ENCODE measurements at places on chromosomes 1 and 21. TPM values are rescaled to one million over a fixed set of nuclear protein-coding genes. Genes with fewer than 3 reads are reported as not detected.

The TDRD10 gene
- 4.9 TPM for total RNA-seq

The C1QB gene
- 287 TPM for total RNA-seq

The UBASH3A gene
- 6.4 TPM for total RNA-seq

The KIF26B gene
- total RNA-seq: 0.49 TPM

The BRDT gene
- not detected for total RNA-seq

GRCh38 chr1:220786337-220787068 is at the start of gene MTARC1:
Gene MTARC1, plus strand, starts transcription at chr1:220786913. Its CDS starts 32 bp downstream, at chr1:220786945.
- H3K4me3 ChIP-seq: peak within 1 kb of the TSS; percentile 60
- H3K4me1 ChIP-seq: peaks cover 20% of the 10 kb centered on the region
- no peak for DNase-seq

DNA sequence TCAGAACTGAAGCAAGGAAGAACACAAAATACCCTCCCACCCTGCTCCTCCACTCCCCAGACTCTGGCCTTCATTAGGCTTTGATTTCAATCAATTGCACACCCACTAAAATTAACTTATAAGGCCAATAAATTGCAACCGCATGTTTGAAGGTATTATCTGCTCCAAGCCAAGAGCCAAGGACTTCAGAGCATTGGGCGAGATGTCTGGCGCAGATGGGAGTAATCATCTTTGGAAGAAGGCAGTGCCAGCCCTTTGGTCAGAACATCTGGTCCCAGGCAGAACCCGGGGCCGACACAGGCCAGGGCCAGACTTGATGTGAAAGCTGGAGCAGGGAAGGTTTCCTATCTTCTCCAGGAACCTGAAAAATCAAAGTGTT is 60.0 kb downstream of the SLC66A1 start:
- H3K27ac ChIP-seq: peak overlapping the region; percentile 87
- no peak for DNase-seq
- H3K4me3 ChIP-seq: no peak overlapping the region
- peaks cover 93% of the 10 kb centered on the region for H3K4me1 ChIP-seq

DNA sequence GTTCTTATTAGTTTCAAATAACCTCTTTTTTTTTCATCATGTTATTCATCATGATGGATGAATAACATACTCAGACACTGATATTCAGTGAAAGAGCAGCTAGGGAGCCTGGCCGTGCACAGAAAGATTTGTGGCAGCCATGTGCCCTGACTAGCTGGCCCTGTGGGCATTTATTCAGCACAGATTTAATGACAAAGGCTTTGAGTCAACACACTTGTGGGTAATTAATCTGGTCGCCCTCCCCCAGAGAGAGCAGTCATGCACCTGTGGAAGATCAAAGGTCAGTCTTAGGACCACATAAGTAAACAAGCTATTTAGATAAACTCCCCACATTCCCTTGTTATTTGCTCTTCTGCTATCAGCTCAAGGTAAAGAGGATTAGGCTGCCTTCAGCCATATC is 153.2 kb upstream of the HMCN1 start:
- no peaks in the 10 kb centered on the region for H3K4me1 ChIP-seq
- H3K4me3 ChIP-seq: no peak overlapping the region
- no peak for DNase-seq

DNA sequence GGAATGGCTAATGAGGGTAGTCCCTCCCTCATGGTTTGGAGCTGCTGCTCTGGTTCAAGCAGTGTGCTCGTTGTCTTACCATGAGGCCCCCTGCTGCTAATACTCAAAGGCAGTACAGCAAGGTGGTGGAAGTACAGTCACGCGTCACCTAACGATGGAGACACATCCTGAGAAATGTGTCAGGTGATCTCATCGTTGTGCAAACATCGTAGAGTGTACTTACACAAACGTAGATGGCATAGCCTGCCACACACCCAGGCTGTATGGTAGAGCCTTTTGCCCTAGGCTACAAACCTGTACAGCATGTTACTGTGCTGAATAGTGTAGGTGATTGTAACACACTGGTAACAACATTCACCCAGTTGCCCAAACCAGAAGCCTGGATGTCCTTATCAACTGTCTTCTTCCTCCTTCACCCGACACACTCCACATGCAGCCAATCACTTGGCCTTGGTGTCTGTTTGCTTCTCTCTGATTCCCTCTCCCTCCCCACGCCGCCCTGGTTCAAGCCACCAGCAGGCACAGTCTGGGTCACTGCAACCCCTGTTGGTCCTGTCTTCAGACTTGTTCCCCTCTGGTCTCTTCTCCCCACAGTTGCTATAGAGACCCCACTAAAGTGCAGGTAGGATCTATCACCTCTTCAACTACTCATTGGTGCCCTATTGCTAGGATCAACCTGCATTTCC is 6.0 kb upstream of the KCNA2 start:
- no peak overlapping the region for H3K27ac ChIP-seq
- H3K27me3 ChIP-seq: no peaks in the 10 kb centered on the region
- no peak for DNase-seq
- no peak overlapping the region for H3K4me3 ChIP-seq

DNA sequence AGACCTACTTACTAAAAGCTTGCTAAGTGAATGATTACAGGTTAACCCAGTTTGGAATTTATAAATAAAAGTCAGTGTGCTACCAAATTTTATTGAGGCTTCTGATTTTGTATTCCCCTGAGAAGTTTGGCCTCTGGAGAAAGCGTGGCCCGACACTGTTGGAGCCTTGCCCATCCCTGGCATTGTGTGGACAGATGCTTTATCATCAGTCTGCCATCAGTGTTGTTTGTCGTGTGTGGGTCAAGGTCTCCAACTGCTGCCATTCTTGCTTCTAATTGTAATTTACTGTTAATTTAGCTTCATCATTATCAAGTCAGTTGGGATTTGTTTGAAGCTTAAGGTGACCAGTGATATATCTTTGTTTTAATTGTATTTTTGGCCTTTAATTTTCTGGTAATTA is 62.0 kb upstream of the LPGAT1 start:
- H3K4me1 ChIP-seq: no peaks in the 10 kb centered on the region
- no peak for DNase-seq
- no peaks in the 10 kb centered on the region for H3K27me3 ChIP-seq
- no peaks in the 10 kb centered on the region for H3K36me3 ChIP-seq
- no peak overlapping the region for H3K27ac ChIP-seq
- no peak overlapping the region for H3K4me3 ChIP-seq

DNA sequence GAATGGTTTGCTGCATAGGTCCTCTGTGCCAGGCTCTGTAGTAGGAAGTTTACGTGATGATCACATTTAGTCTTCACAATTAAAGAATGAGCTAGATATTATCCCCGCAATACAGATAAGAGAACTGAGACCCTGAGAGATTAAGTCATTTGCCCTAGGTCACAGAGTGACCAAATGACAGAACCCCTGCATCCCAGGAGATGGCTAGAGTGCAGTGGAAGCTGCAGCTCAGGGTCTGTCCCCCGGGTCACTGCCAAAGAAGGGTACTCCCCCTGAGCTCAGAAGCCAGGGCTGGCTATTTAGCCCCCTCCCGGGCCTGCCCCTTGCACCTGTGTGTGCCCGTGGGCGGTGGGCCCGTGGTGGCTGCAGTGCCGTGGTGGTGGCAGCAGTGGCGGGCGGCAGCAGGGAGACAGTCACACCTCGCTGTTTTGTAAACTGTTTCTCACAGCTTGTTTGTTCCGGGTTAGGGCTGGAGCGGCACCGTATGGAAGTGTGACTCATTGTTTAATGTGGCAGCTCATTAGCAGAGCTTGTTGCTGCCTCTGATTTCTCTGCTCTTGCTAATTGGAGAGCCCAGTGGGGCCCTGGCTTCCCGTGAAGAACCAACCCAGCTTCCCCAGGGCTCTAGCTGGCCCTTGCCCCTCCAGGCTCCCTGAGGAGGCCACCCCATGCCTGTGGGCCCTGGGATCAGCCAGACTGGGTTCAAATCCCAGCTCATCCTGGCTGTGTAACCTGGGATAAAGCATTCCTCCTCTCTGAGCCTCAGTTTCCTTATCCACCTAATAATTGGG is 19.3 kb upstream of the FOXO6 start:
- H3K4me3 ChIP-seq: no peak overlapping the region
- peak; percentile 52 for DNase-seq
- H3K27ac ChIP-seq: no peak overlapping the region
- no peaks in the 10 kb centered on the region for H3K4me1 ChIP-seq

DNA sequence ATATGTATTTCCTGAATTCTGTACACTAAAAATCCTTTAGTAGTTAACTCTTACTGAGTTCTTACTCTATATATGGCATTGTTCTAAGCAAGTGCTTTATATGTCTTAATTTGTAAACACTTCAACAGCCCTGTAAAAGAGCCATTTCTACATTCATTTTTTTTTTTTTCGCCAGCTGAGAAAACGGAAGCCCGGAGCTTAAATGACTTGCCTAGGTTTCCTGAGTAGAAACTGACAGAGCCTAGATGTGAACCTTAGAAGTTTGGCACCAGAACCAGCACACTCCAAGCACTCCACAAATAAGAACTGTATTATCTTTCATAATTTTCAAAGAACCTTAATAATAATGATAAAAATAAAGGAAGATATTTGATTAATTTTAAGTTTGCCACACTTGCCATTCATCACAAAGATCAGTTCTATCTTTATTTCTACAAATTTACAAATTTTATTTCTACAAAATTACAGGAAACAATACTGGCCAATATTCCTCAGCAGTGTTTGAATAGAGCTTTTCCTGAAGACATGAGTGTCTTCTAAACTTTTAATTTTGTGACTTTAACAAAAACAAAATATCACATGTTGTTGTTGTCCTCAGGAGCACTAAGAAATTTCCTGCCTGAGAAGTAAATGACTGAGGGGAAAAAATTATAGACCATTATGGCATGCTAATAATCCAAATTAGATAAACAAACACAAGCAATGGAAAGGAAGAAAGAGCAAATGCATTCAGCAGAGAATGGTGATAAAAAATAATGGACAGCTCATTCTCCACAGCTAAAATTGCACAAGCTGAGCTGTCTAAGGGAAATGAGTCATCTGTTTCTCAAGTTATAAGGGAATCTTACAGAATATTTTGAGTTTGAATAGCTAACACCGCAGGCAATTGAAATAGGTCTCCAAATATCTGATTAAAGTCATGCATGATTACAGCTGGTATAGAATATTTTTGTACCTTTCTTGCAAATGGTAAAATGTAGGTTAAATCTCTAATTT is 71.2 kb downstream of the DPYD start:
- H3K4me3 ChIP-seq: no peak overlapping the region
- peaks cover 7% of the 10 kb centered on the region for H3K4me1 ChIP-seq
- H3K27ac ChIP-seq: no peak overlapping the region
- no peaks in the 10 kb centered on the region for H3K27me3 ChIP-seq
- H3K36me3 ChIP-seq: no peaks in the 10 kb centered on the region

GRCh38 chr1:78044796-78045562 is 787 bp upstream of the GIPC2 start:
- H3K36me3 ChIP-seq: no peaks in the 10 kb centered on the region
- H3K27me3 ChIP-seq: no peaks in the 10 kb centered on the region
- H3K4me3 ChIP-seq: peak overlapping the region; percentile 57
- no peak overlapping the region for H3K27ac ChIP-seq

- no peak overlapping the region for H3K27ac ChIP-seq
- no peaks in the 10 kb centered on the region for H3K36me3 ChIP-seq
- no peaks in the 10 kb centered on the region for H3K27me3 ChIP-seq
- H3K4me1 ChIP-seq: no peaks in the 10 kb centered on the region
- no peak overlapping the region for H3K4me3 ChIP-seq
Observed at GRCh38 chr21:40235528-40235927, 368.3 kb downstream of the PCP4 start.

DNA sequence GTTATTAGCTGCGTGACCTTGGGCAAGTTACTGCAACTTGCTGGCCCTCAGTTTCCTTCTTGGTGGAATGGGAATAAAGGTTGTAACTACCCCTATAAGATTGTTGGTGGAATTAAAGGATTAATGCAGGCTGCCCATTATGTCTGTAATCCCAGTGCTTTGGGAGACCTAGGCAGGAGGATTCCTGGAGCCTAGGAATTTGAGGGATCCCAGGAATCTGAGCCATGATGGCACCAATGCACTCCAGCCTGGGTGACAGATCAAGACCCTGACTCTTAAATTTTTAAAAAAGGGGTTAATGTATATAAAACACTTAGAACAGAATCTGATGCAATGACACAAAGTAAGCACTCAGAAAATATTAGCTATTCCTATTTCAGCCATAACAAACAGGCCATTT is 67.3 kb downstream of the PTGER3 start:
- DNase-seq: no peak
- no peak overlapping the region for H3K4me3 ChIP-seq
- no peak overlapping the region for H3K27ac ChIP-seq

GRCh38 chr1:113191579-113192076 is 118.6 kb downstream of the LRIG2 start:
- H3K4me1 ChIP-seq: peaks cover 12% of the 10 kb centered on the region
- H3K27ac ChIP-seq: no peak overlapping the region
- no peak for DNase-seq

GRCh38 chr1:18508084-18508483 is 27.4 kb downstream of the KLHDC7A start:
- H3K27me3 ChIP-seq: no peaks in the 10 kb centered on the region
- DNase-seq: no peak
- no peaks in the 10 kb centered on the region for H3K4me1 ChIP-seq
- H3K27ac ChIP-seq: no peak overlapping the region
- no peaks in the 10 kb centered on the region for H3K36me3 ChIP-seq

GRCh38 chr1:205834751-205835150 is 15.2 kb downstream of the PM20D1 start:
- H3K4me3 ChIP-seq: no peak overlapping the region
- no peaks in the 10 kb centered on the region for H3K27me3 ChIP-seq
- H3K36me3 ChIP-seq: no peaks in the 10 kb centered on the region
- H3K4me1 ChIP-seq: no peaks in the 10 kb centered on the region
- DNase-seq: no peak

- peaks cover 100% of the 10 kb centered on the region for H3K4me1 ChIP-seq
- no peaks in the 10 kb centered on the region for H3K27me3 ChIP-seq
- H3K4me3 ChIP-seq: peak overlapping the region; percentile 100
- peak overlapping the region; percentile 97 for H3K27ac ChIP-seq
- H3K36me3 ChIP-seq: no peaks in the 10 kb centered on the region
Observed at GRCh38 chr1:156124557-156125483, 10.3 kb downstream of the LMNA start.

GRCh38 chr21:34116569-34116968 is 43.2 kb downstream of the MRPS6 start:
- H3K27me3 ChIP-seq: no peaks in the 10 kb centered on the region
- no peaks in the 10 kb centered on the region for H3K36me3 ChIP-seq
- no peak overlapping the region for H3K4me3 ChIP-seq
- DNase-seq: no peak
- peaks cover 7% of the 10 kb centered on the region for H3K4me1 ChIP-seq
- no peak overlapping the region for H3K27ac ChIP-seq

DNA sequence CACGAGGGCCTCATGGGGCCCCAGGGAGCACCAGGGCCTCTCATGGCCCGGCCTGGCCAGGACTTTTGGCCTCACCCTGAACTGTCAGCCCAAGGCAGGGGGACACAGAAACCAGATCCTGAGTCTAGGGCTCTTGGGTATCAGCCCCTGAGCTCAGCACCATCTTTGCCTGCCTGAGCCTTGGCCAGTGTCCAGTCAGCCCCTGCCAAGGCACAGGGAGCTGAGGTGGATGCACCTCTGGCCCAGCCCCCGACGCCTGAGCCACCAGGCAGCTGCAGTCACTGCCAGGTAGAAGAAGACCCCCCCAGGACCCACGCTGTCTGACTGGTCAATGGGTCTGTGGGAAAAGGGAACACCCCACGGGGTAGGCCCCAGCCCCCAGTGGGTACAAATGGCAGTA is 25.3 kb downstream of the CDCA8 start:
- no peak overlapping the region for H3K4me3 ChIP-seq
- no peaks in the 10 kb centered on the region for H3K36me3 ChIP-seq
- no peaks in the 10 kb centered on the region for H3K27me3 ChIP-seq

GRCh38 chr1:117096951-117097408 is 24.6 kb downstream of the TRIM45 start:
- H3K4me1 ChIP-seq: no peaks in the 10 kb centered on the region
- no peak overlapping the region for H3K4me3 ChIP-seq
- H3K27ac ChIP-seq: no peak overlapping the region
- H3K36me3 ChIP-seq: peaks cover 12% of the 10 kb centered on the region
- H3K27me3 ChIP-seq: no peaks in the 10 kb centered on the region
